ENCODE measurements at places on chromosomes 12 and 14.
A peak's percentile ranks its signal among the peaks of the same experiment; 100 is the strongest.

DNA sequence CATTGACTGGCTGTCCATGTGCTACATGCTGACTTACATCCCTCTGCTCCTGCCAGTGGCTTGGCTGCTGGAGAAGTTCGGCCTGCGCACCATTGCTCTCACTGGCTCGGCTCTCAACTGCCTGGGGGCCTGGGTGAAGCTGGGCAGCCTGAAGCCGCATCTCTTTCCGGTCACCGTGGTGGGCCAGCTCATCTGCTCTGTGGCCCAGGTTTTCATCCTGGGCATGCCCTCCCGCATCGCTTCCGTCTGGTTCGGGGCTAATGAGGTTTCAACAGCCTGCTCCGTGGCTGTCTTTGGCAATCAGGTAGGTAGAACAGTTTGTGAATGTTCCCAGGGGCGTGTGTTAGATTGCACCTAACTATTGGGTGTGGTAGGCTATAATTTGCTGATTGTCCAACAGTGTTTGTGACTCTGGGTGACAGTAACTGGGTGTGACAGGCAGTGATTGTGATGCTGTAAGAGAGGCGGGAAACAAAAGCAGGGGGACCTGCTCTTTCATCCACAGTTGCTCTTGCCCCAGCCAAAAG is 981 bp downstream of the FLVCR2 start:
- DNase-seq = no peak

- DNase-seq = no peak
These were observed 134.1 kb downstream of the PPM1H start for GRCh38 chr12:62800707-62801400.

DNA sequence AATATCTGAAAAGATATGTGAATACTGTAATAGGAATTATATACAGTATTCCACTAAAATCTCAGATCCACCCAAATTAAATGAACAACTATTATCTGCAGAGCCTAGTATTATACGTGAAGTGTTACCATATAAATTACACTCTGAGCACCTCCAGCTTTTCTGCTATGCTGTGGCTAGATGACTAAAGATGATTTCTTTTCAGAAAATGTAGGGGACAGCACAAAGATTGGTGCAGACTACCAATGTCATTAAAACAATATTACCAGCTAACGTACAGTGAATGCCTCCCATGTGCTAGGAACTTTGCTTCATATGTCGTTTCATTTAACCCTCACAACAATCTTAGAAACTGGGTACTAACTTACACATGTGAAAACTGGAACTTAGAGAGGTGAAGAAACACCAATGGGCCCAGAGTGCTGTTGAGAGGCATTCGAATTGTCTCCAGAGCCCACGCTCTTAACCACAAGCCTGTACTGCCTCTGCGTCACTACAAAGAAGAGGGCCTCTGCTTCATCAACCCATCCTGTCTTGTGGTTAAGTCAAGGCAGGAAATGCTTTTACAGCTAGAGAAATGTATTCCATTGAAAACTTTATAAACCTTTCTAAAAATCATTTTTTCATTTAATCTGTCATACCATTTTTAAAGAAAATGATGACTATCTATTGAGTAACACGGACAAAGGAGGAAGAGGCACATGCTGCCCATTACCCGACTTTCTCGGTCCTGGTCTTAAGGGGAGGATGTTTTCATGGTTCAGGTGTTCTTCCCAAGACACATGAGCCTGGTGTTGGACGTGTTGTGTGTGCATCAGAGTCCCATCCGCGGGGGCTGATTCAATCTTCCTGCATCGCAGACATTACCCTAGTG is 1.3 kb downstream of the GPR65 start:
- DNase-seq = peak; percentile 44

DNA sequence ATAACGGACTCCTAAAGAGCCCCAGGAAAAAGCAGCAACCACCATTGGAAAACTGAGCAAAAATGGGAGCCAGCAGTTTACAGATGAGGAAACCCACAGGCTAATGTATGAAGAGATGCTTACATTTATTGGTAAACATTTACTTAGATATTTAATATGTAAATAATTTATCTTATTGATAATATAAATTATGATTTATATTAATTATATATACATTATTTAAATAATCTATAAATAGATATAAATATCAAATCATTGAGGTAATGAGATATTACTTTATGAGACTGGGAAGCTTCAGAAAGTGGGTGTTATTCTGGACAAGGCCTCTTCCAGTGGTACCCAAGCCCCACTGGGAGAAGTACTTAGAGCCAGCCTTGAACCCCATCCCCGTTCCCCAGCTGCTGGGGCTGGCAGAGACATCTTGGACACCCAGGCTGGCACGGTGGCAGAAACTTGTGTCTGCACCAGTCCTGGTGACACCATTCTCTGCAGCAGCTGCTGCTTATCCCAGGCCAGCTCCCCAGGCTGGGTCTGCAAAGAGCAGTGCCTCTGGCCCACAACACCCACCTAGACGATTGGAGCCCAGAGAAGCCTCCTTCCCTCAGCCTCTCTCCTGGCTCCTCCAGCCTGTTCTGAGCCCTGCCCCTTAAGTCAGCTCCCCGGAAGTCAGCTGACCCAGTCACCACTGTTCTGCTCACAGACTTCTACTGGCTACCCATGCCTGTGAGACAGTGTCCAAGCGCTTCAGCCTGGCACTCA is 25.9 kb downstream of the ISCA2 start:
- no peak for DNase-seq

DNA sequence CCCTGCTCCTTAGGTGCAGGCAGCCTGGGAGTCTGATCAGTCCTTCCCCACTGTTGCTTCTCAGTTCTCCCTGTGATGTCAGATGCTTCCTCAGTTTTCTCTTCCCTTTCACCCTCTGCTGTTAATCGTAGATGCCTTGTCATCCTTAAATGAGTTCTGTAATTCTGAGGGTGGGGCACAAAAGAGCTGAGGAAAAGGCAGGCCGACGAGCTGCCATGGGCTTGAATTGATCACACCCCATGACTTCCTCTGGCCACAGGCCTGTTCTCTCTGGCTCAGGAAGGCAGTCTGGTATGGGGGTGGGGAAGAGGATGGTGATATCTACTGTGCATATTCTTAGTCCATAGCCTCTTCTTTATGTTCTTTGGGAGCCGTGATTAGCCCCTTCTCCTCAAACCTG is 5.2 kb upstream of the AP1G2 start:
- no peak for DNase-seq

- no peak for DNase-seq
These were observed 18.6 kb downstream of the RASSF8 start for GRCh38 chr12:25977047-25977446.

DNA sequence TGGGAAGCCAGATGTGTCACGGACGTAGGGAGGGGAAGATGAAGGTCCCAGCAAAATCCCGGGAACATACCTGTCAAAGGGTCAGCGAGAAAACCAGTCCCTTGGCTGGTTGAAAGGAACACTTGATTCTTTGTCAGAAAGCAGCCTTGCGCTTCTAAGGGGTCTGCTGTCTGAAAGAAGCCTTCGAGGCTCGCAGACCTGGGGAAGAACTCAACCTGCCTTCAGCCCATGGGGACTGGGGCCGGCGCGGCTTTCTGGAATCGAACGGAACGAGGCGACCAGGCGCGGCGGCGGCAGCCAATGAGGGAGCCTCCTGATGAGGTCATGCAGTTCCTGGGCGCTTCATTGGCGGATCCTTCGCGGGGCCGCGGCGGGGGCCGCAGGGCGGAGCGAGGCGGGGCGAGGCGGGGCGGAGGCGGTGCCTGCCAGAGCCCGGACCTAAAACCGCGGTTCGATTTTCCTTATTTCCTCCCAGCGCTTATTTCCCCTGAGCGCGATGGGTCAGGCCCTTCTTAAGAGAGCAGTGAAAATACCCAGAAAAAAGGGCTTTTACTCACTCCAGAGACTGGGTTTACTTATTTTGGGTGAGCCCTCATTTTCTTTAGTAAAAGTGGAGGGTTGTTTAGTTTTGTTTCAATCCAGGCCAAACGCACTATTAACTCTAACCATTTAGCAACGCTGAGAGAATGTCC is 11.8 kb upstream of the TTC7B start:
- DNase-seq = peak; percentile 77

DNA sequence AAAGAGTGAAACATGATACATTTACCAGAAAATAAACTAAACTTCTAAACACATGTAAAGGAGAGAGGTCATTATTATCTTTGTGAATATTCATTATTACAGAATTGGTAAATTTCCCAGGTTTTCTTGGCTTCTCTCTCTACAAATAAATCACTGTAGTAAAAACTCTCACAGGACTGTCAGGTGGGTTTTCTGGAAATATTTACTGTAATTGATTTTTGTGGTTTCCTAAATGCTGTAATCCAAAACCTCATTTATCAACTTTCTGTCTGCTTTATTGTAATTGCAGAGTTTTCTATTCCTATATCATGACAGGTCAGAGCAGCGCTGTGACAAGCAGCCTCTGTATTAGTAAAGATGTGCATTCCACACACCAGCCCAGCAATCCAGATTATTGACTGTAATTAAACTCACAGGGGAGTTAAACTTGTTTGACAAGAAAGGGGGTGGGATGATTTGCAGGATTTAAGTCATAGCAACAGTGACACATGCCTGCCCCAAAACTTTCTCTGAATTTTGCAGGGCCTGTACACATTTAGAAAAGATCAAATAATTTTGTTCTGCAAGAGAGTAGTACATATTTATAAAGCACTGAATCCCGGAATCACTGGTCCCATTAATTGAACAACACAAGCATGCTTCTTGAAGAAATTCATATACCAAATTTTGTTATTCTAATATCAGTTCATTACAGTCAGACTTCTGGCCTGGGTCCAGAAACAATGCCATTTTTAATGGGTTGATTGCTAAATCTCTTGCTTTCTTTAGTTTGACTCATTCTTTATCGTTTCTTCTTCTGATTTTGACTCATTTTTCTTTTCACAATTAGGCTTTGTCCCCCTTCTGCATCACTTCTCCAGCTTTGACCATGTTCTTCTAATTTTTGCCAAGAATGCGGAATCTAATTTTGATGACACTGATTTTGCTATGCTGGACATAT is 42.2 kb downstream of the PTPRO start:
- DNase-seq = no peak

DNA sequence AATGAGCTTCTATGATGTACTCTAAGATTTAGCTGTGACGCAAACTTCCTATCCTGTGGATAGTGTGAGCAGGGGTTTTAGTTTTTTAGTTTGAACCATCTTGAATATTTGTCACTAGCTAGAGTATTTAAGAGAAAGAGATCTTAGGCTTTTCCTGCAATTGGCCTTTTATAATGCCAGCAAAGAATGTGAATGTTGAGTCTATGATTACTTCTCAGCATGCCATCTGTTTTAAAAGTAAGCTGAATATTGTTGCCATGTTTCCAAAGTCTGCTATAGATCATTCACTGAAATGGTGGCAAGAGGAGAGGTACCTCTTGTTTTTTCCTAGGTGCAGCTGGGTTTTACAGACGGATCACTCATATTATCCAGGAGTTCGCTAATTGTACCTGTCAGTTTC is 1783.6 kb upstream of the FLRT2 start:
- no peak for DNase-seq

GRCh38 chr12:55065535-55065934 is 45.8 kb downstream of the NEUROD4 start:
- DNase-seq = no peak

DNA sequence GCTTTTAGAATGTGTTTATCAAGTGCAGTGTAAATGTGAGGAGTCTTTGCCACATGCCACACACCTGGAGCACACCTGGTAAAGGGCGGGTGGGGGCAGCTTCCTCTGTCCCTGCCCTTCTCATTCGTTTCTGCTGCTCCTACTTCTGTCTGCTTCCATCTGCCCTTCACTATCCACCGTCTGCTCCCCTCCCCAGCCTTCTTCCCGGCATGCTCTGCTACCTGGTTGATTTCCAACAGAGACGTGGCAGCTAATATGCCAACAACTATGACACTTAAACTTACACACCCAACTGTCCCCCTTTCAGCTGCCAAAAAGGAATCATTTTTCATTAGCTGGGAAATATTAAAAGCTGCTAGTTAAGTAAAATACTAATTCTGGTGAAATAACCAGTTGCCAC is 9.1 kb upstream of the CARMIL3 start:
- no peak for DNase-seq

- no peak for DNase-seq
These were observed 23.6 kb downstream of the OR11H4 start for GRCh38 chr14:20262642-20263128.

DNA sequence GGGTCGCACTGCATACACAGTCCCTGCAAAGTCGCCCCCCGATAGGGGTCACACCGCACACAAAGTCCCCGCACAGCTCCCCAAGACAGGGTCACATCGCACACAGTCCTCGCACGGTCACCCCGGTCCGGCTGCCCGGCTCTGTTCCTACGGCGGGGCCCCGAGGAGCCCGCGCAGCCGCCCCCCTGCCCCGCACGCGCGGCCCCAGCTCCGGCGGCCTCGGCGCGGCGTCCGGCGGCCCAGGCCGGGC is 300 bp downstream of the SSH1 start:
- no peak for DNase-seq

GRCh38 chr14:67385618-67386017 is 25.5 kb downstream of the EIF2S1 start:
- no peak for DNase-seq

DNA sequence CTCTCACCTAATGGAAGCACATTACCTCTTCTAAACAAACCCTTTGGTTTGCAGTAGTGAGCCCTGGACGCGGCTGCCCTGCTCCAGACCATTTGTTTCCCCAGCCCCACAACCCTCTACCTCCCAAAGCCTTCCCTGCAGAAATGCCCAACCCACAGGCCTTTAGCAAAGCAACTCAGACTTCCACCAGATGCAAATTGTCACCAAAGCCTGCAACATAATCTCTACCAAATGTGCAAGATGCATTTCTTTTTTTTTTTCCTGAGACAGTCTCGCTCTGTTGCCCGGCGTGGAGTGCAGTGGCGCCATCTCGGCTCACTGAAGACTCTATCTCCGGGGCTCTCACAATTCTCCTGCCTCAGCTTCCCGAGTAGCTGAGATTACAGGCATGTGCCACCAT is 56.2 kb downstream of the VWF start:
- no peak for DNase-seq

- no peak for DNase-seq
These were observed 7.6 kb upstream of the BMP4 start for GRCh38 chr14:53964249-53964648.

- no peak for DNase-seq
These were observed at the start of gene RIN3 for GRCh38 chr14:92513204-92513965. RIN3 (plus strand) TSS chr14:92513781; CDS start chr14:92513933, 152 bp downstream.

GRCh38 chr12:123097561-123098084 is 53.3 kb downstream of the PITPNM2 start:
- no peak for DNase-seq

GRCh38 chr12:71694099-71694820 is 8.4 kb downstream of the TMEM19 start:
- DNase-seq = no peak

- no peak for DNase-seq
These were observed 1541.7 kb upstream of the FLRT2 start for GRCh38 chr14:83988275-83988674.

GRCh38 chr14:38901791-38902190 is 201.2 kb downstream of the SEC23A start:
- no peak for DNase-seq

DNA sequence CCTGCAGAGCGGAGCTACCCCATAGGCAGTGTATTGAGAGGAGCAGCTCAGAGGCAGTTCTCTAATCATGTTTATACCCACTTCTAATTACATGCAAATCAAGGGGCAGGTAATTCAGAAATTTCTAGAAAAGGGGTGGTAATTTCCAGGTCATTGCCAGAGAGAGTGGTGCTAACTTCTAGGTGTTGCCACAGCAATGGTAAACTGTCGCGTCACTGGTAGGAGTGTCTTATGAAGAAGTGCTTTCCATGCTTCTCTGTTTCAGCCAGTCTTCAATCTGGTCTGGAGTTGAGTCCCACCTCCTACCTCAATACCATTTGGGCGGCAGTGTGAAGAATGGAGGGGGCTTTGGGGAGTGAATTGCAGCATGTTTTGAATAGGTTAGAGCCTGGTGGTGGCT is 8.5 kb upstream of the AMN1 start:
- DNase-seq = no peak

All from activated T-helper 1 cell treated with anti-CD3 and anti-CD28 coated beads, Interleukin-2, amount 50 U/mL, for 16 hours (primary cell).